ENCODE measurements at places on chromosomes 3 and 15.

DNA sequence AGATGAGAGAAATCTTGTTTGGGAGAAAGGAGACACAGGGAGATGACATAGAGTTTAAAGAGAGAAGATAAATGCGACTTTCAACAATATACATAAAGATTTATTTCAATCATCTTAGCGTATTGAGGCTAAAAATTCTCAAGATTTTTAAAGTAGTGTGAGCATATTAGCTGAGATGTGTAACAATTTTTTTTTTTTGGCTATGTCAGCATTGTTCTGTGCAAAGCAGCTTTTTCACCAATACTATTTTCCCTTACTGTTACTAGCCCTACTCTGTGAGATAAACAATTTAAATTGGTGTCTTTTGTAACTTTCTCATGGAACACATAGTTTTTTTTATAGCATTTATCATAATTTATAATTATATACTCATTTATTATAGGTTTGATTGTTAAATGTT lies 185.2 kb upstream of the ZNF385D start:
- DNase-seq: no peak

DNA sequence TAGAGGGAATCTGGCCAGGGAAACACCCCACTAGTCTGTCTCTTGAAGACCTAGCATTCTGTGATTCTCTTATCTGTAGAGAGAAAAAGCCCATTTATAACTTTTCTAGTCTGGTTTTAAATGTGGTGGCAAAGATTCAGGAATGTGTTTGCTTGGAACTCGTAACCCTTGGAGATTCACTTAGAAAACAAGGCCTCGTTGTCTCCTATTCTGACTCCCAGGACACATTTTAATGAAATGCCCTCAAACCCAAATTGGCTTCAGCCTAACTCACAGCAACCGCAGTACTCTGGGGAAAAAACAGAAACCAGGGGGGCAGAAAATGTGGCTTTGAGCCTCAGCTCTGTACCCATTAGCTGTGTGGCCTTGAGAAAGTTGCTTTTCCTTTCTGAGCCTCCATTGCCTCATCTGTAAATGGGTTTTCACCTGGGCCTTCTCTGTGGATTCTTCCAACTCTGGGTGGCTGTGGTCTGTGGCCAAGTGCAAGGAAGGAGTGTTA lies 36.5 kb downstream of the RPLP1 start:
- peak; percentile 89 for DNase-seq

DNA sequence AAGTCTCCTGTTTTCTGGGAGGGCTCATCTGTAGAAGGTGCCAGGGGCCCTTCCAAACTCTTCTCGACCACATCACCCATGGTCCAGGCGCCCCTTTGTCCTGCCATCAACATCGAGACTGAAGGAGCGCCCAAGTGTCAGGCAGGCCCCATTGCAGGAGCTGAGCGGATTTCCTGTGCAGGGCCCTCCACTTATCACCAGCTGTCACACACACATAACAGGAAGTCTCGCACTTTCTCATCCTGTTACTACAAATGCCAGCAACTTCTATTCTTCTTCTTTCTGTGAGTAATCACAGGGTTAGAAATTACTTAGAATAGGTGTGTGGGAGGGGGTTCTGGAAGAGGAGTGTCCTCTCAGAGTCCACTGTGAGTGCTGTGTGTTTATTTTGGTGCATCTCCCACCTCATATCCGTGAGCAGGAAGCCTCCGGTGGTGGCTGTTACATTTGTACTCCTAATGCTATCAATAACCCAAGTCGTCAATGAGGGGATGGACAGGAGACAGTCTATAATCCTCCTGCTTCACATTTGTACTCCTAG lies at the start of gene KLHL6:
Gene KLHL6, minus strand, starts transcription at position 166 of the 541 bp plus-strand sequence. Its CDS starts 53 bp downstream, at position 113.
- no peak for DNase-seq

- DNase-seq: no peak
Observed at GRCh38 chr3:172646439-172647015, 64.3 kb downstream of the NCEH1 start.

- peak; percentile 41 for DNase-seq
Observed at GRCh38 chr3:57078635-57079473, 18.4 kb downstream of the SPATA12 start.

DNA sequence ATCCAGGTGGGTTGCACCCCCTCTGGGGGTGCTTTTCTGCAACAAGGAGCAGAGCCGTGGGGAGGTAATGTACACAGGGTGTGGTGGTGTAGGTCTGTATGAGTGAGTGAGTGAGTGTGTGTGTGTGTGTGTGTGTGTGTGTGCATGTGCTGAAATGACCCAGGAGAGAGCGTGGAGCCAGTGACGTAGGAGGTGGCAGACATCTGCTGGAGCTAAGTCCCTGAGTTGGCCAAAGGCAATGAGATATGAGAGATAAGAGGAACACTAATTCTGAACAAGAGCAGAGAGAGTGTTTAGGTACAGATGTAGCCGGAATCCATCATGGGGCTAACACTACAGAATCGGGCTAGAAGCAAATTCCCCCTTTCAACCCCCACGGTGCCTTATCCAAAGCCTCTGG lies 27.6 kb downstream of the BDH1 start:
- no peak for DNase-seq

DNA sequence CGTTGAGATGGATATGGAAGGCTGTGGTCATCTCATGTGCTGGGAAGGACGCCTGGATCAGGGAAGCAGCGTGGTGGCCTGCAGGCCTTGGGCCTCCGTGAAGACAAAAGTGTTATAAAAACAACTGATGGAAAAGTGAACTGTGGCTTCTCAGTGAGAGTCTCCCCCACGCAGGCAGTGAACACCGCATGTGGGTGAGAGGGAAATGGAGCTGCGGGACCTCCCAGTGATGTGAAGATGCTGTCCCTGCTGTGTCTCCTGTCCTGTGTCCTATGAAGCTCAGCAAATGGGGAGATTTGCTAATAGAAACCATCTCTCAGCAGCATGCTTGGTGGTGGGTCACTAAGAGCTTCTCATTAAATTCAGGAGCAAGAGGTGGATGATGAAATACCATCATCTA lies 25.1 kb downstream of the NSMCE3 start:
- no peak for DNase-seq

DNA sequence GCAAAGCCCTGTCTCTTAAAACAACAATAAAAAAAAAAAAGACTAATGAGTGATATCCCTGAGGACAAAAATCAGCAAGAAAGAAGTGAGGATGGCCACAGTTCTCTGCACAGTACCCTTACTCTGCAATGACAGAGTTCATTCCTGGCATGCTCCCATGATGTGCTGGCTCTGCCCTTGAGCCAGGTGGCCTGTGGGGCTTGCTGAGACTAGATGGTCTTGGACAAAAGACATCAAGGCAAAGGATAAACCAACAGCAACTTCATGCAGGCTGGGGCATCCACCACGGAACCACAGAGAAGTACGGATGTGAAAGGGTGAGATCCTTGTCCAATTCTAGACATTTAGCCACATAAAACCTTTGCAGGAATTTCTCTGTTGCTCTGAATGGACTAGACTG lies 12.7 kb downstream of the MGLL start:
- no peak for DNase-seq

- DNase-seq: no peak
Observed at GRCh38 chr15:83656943-83657528, 3.1 kb downstream of the ADAMTSL3 start.

DNA sequence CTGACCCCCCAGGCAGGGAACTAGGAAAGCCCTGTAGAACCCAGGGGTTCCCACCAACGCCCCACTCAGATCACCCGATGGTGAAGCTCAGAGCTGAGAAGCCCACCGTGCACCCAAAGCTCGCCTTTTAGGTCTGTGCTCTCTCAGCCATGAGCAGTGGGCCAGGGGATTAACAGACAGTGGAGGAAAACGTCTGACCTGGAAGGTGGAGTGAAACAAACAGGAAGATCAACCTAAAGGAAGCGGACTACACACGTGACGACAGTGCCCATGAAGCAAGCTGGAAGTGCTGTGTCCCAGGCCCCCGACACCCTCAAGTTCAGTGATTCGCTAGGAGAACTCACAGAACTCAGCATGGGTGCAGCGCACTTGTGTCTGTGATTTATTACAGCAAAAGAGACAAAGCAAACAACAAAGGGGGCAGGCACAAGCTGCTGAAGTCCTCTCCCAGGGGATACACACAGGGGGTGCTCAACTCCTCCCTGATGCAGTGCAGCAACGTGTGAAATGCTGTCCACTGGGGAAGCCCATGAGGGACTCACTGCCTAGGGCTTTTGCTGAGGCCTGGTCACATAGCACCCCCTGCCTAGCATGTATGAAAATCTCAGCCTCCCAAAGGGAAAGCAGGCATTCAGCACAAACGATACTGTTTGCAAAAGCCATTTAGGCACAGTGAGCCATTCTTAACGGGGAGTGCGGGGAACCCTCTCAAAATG lies 43.5 kb downstream of the CFAP92 start:
- no peak for DNase-seq

- DNase-seq: no peak
Observed at GRCh38 chr15:92906563-92907081, 6.5 kb downstream of the CHD2 start.

DNA sequence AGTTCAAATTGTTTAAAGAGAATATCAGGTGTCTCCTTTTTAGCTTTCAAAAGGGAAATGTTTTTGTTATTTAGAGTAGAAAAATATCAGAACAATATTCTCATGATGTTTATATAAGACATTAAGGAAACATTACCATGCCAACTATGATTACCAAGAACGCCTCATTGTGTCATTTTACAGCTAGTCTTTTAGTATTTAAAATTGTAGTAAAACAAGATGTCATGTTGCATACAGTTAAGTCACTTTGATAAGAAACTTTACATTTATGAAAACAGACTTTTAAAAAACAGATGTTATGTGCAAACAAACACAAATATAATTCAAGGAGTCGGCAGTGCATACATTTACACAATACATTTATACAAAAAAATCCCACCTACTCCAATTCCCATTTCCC lies 4.4 kb downstream of the PLSCR4 start:
- no peak for DNase-seq

DNA sequence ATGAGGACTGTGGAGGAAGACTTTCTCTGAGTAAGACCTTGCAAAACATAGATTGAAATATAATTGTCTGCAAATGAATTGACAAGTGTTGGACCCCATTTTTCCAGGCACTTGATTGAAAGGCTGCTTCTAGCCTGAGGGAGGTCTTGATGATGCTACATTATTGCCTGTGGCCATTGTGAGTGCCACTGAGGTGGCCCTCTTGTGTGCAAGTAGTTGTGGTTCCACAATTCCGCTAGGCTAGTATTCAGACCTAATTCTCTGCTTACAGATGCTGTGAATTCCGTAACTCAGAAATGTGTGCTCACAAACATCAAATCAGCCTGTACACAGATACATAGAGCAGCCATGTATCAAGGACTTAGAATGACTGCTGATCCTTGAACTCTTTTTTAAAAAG lies 34.7 kb downstream of the FNDC3B start:
- DNase-seq: no peak

DNA sequence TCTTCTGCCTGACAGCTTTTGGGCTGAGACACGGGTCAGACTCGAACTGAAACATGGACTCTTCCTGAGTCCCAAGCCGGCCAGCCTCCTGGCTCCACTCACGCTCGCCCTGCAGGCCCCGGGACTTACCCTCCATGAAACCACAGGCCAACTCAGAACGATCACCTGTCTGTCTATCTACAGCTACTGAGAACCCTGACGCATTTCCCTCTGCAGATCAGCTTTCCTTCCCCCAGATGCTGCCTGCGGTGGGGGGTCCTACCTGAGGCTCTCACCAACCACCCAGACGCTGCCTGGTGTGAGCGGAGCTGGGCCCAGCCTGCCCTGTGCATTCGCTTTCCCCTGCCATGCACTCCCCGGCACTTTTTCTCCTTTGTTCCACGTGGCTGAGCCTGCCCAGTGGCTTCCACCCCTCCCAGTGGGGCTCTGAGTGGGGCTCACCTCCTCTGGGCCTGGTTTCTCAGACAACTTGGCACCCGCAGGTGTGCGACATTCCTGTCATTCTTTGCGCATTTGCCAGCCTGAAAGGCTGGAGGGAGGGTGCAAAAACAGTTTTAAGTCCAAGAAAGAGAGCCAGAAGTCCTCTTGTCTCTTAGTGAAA lies 60.2 kb downstream of the PLXNA1 start:
- no peak for DNase-seq

- DNase-seq: no peak
Observed at GRCh38 chr3:174440253-174440701, 418.9 kb upstream of the NAALADL2 start.

- no peak for DNase-seq
Observed at GRCh38 chr15:43230640-43231115, 9.9 kb upstream of the EPB42 start.

DNA sequence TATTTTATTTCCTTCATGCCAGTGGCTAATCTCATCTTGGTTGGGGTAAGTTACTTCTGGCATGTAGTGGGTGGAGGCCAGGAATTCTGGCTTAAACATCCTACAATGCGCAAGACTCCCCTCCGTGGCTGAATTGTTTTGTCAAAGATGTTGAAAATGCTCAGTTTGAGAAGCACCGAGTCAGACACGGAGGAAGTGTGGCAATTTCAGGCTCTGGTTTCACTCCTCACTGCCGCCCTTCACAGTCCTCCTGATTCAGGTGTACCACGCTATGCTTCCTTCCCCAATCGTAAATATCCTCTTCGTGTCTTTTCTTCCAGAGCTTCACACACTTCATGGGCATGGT lies 150.7 kb downstream of the OPA1 start:
- no peak for DNase-seq

- no peak for DNase-seq
Observed at GRCh38 chr15:78266229-78266628, 1.9 kb downstream of the DNAJA4 start.

DNA sequence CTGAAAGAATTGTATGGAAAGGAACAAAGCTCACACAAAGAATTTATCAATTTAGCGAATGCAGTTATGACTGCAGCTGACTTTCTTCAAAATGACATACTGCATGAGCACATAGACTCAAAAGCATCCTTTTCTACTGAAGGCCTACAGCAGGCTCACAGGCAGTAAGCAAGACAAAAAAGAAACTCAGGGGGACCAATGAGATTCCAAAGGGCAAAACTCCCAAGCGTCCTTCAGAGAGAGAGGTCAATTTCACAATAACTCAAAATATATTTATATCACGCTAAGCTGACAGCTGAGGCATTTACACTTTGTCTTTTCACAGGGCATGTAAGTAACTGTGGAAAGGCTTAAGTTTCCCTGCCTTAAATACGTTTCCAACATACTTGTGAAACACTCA lies 427.9 kb upstream of the RASGRP1 start:
- DNase-seq: no peak

Measured in COLO829 (cell line).